Effector CD8-positive, alpha-beta T cell (primary cell): ENCODE measurements at places on chromosomes 7 and 10.

DNA sequence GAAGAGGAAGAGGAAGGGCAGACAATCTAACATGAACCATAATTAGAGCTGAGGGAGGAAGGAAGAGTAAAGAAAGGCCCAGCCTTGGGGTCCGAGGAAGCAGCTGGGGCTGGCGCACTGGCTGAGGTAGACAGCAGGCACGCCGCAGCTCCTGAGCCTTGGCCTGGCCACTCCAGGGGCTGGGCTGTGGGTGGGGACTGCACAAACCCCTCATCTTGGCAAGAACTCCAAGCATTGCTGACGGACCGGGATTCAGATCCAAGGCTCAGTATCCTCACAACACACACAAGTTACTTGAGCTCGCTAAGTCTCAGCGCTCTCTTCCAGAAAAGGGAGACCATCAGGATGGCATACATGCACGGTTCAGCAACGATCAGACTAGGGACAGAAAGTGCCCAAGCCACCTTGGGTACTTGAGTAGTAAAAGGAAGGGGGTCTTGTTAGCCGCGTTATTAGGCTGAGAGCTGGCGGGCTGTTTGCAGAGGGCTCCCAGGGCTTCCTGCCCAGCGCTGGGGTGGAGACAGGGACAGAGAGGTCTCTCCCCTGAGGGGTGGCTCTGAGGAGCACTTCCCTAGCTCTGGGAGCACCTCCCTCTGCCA is 4.5 kb downstream of the TNS3 start:
- DNase-seq, result no peak

DNA sequence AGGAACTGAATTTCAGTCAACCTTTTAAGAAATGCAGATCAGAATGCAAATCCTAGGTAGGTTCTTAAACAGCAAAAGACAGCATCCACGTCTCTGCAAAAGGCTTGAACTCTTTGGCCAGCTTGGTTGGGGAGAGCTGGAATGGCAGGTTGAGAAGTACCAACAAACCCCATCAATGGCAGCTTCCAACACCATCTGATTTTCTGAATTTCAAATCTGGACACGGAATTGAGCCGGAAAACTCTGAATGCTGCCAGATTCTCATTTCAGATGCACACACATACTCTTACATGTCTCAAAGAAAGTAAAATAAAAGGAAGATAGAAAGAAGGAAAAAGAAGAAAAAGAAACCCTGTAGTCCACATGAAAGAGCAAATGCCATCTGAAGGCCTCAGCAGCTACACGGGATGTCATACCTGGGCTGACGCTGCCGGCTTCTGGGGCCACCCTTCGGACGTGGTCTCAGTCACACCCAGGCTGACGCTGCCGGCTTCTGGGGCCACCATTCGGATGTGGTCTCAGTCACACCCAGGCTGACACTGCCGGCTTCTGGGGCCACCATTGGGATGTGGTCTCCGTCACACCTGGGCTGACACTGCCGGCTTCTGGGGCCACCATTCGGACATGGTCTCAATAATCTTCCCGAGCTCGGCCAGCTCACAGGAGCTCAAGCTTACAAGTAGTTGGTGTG is 165.3 kb downstream of the PTPRN2 start:
- no peak for DNase-seq

DNA sequence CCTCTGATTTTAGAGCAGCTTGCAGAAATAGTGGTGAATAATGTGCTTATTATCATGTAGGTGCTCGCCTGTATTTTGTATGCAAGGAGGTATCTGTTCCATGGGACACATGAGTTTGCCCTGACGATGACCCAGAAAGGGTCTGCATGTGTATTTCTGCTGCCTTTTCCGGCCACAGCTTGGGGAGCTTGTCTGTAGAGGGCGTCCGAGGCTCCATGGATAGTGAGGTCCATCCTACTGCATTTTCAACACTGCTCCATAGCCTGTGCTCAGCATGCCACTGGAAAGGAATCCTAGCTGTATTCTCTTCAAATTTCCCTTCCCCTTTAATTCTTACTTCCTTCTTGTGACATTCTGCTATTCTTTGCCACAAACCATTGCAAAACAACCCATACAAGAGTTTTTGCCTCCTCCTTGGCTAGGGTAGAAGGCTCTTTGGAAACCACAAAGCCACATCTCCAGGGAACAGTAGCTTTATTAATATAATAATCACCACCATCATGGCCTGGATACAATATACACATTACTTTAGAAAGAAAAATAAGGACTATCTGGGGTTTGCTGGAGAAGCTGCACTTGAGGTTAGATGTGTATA is 127.7 kb downstream of the DYNC1I1 start:
- no peak for DNase-seq

DNA sequence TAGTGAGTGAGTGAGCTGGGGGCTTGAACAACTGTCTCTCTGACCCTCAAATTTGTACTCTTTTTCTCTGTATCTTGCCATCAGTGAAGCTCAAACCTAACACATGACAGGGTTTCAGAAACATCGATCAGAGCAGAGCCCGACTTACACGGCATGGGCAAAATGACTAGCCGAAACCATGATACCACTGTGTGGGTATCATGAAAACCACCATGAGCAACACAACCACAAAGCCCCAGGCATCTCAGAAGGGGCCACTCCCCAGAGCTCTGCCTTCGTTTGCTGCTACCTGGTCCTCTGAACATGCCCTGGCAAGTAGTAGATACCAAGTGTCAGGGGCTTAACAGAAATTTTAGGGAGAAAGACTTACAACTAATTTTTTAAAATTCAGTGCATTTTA is 308.5 kb downstream of the WDR11 start:
- DNase-seq, result no peak

GRCh38 chr10:69501657-69502056 is 50.4 kb downstream of the TSPAN15 start:
- DNase-seq, result no peak

- DNase-seq, result peak; percentile 52
These were observed at the start of gene ECHDC3 for GRCh38 chr10:11742009-11742778. ECHDC3 (plus strand) TSS chr10:11742382; CDS start chr10:11742577, 195 bp downstream.

GRCh38 chr10:132508581-132509443 is 28.8 kb upstream of the INPP5A start:
- DNase-seq, result no peak

GRCh38 chr10:131849591-131850382 is 51.0 kb upstream of the PPP2R2D start:
- DNase-seq, result no peak

DNA sequence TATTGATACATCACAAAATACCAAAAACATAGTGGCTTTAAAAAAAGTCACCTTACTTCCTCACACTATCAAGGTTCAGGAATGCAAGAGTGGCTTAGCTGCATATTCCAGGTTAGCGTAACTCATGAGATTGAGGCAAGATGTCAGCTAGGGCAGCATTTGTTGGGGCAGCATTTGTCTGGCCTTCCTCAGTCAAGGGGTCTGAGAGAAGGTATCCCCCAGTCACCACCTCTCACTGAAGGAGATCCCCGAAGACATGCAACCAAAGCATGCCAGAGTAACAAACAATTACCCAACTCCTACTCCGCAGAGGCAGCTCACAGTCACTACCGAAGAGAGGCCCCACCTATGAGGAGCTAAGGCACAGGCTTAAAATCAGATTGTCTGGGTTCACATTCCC is 48.4 kb downstream of the C10orf71 start:
- DNase-seq, result no peak

- no peak for DNase-seq
These were observed 27.9 kb downstream of the CADPS2 start for GRCh38 chr7:122858320-122858719.

DNA sequence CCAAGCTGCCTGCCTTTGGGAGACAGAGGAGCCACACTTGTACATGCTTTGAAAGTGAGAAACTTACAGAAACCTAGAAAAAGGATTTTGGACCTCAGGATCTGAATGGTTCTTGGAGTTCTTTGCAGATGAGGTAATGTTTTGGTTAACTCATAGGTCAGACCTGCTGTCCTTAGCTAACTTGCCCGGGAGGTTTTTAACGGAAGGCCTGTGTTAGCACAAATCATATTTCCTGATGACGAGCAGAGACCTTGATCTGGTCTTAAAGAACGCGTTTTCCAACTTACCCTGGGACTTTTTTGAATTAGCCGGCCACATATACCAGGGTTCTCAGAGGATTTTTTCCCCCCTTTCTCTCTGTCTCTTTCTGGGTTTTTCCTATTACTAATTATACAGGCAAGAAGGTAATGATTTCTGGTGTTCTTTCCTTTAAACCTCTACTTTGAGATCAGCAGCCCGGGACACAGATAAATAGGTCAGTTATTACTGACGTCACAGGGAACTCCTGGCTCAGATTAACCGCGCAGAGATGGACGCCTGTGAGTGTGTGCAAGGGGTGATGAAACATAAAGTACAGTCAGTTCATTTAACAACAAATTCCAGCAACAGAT is 101.7 kb upstream of the KLF6 start:
- no peak for DNase-seq

DNA sequence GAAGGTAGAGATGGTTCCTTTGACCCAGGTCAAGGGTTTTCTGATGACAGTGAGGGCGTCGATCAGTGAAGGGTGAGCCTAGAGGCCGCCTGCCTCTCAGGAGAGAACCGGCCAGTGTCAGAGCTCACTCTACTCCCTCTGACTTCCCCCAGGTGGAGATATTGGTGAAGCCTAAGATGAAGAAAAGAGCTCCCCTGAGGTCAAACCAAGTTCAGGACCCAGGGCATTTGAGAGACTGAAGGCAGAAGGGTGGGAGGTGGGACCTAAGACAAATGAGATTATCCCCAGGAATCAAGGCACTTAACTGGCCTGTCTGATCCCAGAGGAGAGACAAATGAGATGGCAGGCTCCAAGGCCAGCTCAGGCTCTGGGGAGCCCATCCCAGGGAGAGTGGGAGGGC is 104.7 kb downstream of the CDH23 start:
- DNase-seq, result no peak

- DNase-seq, result no peak
These were observed 17.4 kb downstream of the IRF5 start for GRCh38 chr7:128954830-128955802.
